ENCODE measurements at places on chromosomes 5 and 9.

- H3K36me3 ChIP-seq = no peaks in the 10 kb centered on the region
- H3K4me3 ChIP-seq = no peak overlapping the region
- peak; percentile 67 for DNase-seq
- H3K4me1 ChIP-seq = no peaks in the 10 kb centered on the region
These were observed 965 bp downstream of the PTGDS start for GRCh38 chr9:136978073-136978864.

- DNase-seq = no peak
- peaks cover 3% of the 10 kb centered on the region for H3K36me3 ChIP-seq
- no peak overlapping the region for H3K4me3 ChIP-seq
- H3K27me3 ChIP-seq = no peaks in the 10 kb centered on the region
These were observed 59.0 kb upstream of the BOD1 start for GRCh38 chr5:173675287-173675996.

- H3K27me3 ChIP-seq = no peaks in the 10 kb centered on the region
- H3K4me3 ChIP-seq = no peak overlapping the region
- no peak overlapping the region for H3K27ac ChIP-seq
- DNase-seq = no peak
- H3K4me1 ChIP-seq = peaks cover 3% of the 10 kb centered on the region
These were observed 47.7 kb upstream of the TMC1 start for GRCh38 chr9:72473474-72474261.

GRCh38 chr9:123074628-123075027, 41.2 kb downstream of the GPR21 start:
- no peaks in the 10 kb centered on the region for H3K27me3 ChIP-seq
- peaks cover 22% of the 10 kb centered on the region for H3K36me3 ChIP-seq
- H3K27ac ChIP-seq = no peak overlapping the region

- peaks cover 24% of the 10 kb centered on the region for H3K36me3 ChIP-seq
- no peak for DNase-seq
- peaks cover 28% of the 10 kb centered on the region for H3K4me1 ChIP-seq
- H3K27me3 ChIP-seq = no peaks in the 10 kb centered on the region
- no peak overlapping the region for H3K4me3 ChIP-seq
- peak overlapping the region; percentile 81 for H3K27ac ChIP-seq
These were observed 30.9 kb downstream of the GALNT10 start for GRCh38 chr5:154221371-154221896.
